ENCODE measurements at places on chromosomes 4 and X. TPM values are rescaled to one million over a fixed set of nuclear protein-coding genes. Genes with fewer than 3 reads are reported as not detected.
A peak's percentile ranks its signal among the peaks of the same experiment; 100 is the strongest.

CLTRN gene
- 0.95 TPM for total RNA-seq

SH3RF1 gene
- total RNA-seq = 23.5 TPM

GYPA gene
- not detected for total RNA-seq

CDK16 gene
- 103 TPM for total RNA-seq

GRCh38 chrX:55161581-55161980 is 58.6 kb upstream of the PAGE5 start:
- no peaks in the 10 kb centered on the region for H3K36me3 ChIP-seq
- peak; percentile 2 for DNase-seq
- H3K27ac ChIP-seq = peak overlapping the region; percentile 98

GRCh38 chr4:15270201-15270600 is 157.6 kb upstream of the C1QTNF7 start:
- no peaks in the 10 kb centered on the region for H3K27me3 ChIP-seq
- no peak for DNase-seq
- H3K4me3 ChIP-seq = no peak overlapping the region
- H3K27ac ChIP-seq = no peak overlapping the region

GRCh38 chr4:84740057-84740456 is 157.1 kb downstream of the CDS1 start:
- H3K36me3 ChIP-seq = peaks cover 29% of the 10 kb centered on the region
- no peak overlapping the region for H3K27ac ChIP-seq
- no peak for DNase-seq
- H3K4me3 ChIP-seq = no peak overlapping the region
- H3K4me1 ChIP-seq = no peaks in the 10 kb centered on the region
- peaks cover 2% of the 10 kb centered on the region for H3K27me3 ChIP-seq

GRCh38 chr4:38804654-38805295 is at the start of gene TLR1:
TLR1 (minus strand) TSS chr4:38804791; CDS start chr4:38798831, 5,960 bp downstream.
- H3K27ac ChIP-seq = no peak within 1 kb of the TSS
- no peaks in the 10 kb centered on the region for H3K4me1 ChIP-seq
- no peak for DNase-seq

DNA sequence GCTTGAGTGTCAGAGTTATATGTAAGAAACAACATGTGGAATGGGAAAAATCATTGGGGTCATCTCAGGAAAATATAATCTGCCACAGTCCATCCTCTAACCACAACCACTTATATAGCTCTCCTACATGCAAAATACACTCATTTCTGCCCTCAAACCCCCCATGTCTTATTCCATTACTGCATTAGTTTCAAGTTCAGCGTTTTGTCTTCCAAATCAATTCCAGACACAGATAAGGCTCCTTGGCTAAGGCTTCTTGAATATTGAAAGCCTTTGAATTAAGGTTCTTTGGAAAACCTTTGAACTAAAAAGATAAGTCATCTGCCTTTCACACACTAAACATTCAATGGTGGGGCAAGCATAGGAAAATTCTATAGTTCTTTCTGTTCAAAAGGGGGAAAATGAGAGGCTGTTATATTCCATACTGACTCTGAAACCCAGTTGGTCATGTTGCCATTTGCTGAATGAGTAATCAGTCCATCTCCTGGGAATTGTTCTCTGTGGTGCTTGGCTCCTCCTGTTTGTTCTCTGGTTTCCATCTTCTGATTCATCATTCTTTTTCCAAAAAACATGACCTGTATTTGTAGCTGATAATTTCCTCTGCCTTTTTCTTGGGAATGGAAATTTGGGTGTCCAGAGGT is 218.7 kb downstream of the BMPR1B start:
- no peaks in the 10 kb centered on the region for H3K36me3 ChIP-seq
- H3K27ac ChIP-seq = no peak overlapping the region
- H3K4me1 ChIP-seq = no peaks in the 10 kb centered on the region
- DNase-seq = no peak
- H3K27me3 ChIP-seq = peaks cover 2% of the 10 kb centered on the region

GRCh38 chr4:188043154-188043553 is 47.6 kb downstream of the ZFP42 start:
- no peaks in the 10 kb centered on the region for H3K36me3 ChIP-seq
- no peak overlapping the region for H3K4me3 ChIP-seq
- H3K4me1 ChIP-seq = no peaks in the 10 kb centered on the region
- DNase-seq = no peak
- H3K27me3 ChIP-seq = no peaks in the 10 kb centered on the region

GRCh38 chrX:17012465-17012864 is 66.0 kb downstream of the REPS2 start:
- no peak overlapping the region for H3K4me3 ChIP-seq
- DNase-seq = no peak
- no peaks in the 10 kb centered on the region for H3K27me3 ChIP-seq
- H3K4me1 ChIP-seq = peaks cover 11% of the 10 kb centered on the region

DNA sequence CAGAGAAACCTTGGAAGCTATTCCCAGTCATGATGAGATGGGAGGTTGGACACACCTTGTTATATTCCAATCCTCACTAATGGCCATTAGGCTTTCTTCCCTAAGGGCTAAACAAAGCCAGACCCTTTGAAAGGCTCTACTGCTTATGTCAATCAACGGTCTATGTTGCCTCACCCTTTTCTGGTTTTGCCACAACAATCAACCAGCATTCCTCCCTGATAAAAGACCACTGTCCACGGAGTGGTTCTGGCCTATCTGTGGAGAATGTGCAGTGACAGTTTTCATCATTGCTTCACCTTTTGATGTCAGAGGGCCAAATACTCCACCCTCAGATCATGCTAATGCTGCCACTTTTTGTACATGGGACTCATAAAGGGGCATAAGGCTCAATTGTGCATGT is 913.4 kb downstream of the RPA4 start:
- DNase-seq = no peak
- no peaks in the 10 kb centered on the region for H3K4me1 ChIP-seq
- H3K27ac ChIP-seq = no peak overlapping the region
- H3K36me3 ChIP-seq = no peaks in the 10 kb centered on the region

- no peak overlapping the region for H3K4me3 ChIP-seq
- DNase-seq = no peak
- H3K27ac ChIP-seq = no peak overlapping the region
- peaks cover 1% of the 10 kb centered on the region for H3K27me3 ChIP-seq
- H3K4me1 ChIP-seq = no peaks in the 10 kb centered on the region
Measured at GRCh38 chr4:10347281-10347795, 109.9 kb downstream of the ZNF518B start.

Data from endothelial cell (in vitro differentiated cells).